ENCODE measurements at places on chromosomes 6 and 20.
A peak's percentile ranks its signal among the peaks of the same experiment; 100 is the strongest.

DNA sequence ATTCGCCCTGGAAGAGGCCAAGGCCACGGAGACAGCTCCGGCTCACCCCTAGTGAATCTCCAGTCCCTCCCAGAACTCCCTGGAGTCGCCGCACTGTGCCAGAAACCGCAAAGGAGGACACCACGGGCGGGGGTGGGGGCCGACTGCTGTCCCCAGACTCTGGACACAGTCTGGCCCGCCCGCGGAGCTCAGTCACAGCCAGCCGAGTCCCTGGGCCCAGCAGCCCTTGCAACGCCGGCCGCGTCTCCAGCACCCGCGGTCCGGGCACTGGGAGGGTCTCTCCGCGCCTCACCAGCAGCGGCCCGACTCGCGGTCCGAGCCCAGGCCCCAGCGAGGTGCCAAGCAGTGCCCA is 518 bp downstream of the PEX6 start:
- DNase-seq, result no peak

DNA sequence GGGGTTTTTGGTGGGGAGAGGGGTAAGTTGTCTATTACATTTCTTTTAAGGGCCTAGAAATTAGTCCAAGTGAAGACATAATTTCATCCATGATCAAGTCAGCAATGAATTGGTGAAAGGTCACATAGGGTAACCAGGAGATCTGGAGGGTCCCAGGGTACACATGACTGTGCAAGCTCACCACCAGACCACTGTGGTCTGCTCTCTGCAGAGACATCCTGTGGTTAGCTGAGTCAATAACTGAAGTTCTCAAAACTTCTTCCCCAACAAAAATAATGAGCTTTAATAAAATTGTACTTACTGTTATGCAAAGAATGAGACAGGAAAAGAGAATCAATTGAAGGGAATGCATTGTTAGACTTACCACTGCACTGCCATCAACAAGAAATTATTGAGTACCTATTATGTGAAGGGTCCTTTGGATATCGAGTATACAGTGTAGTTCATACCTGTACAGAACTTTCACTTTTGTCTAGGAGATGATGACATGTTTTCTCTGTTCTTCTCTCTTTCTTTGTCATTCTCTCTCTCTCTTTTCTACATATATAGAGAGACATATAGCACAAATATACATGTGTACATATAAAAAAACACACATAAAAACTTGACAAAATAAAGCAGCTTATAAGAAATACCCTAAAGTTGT is 209.8 kb downstream of the GJA1 start:
- DNase-seq, result no peak

DNA sequence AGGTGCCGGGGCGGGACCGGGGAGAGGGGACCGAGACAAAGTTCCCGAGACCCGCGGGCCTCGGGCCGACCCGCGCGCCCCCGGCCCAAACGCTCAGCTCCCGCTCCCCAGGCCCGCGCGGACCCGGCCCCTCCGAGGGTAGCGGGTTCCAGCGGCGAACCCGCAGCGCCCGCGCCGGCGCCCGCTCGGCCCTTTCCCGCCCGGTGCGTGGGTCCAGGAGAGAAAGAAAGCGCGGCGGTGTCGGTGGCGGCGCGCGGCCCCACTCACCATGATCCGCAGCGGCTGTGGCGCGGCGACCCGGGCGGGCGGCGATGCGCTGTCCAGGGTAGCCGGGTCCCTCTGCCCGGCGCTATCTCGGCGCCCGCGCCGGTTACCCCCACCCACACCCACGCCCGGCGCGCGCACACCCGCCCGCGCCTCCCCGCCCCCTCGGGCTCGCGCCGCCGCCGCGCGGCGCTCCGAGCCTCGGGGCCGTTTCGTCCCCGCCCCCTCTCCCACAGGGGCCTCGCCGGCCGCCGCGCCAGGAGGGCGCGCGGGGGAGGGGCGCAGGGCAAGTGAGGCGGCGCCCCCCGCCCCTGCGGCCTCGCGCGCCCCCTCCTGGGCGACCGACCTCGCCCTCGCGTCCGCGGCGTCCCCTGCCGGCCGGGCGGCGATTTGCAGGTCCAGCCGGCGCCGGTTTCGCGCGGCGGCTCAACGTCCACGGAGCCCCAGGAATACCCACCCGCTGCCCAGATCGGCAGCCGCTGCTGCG is at the start of gene ELOVL2:
Gene ELOVL2, minus strand, starts transcription at position 345 of the 751 bp plus-strand sequence. Its CDS starts 75 bp downstream, at position 270.
- DNase-seq, result peak; percentile 59

DNA sequence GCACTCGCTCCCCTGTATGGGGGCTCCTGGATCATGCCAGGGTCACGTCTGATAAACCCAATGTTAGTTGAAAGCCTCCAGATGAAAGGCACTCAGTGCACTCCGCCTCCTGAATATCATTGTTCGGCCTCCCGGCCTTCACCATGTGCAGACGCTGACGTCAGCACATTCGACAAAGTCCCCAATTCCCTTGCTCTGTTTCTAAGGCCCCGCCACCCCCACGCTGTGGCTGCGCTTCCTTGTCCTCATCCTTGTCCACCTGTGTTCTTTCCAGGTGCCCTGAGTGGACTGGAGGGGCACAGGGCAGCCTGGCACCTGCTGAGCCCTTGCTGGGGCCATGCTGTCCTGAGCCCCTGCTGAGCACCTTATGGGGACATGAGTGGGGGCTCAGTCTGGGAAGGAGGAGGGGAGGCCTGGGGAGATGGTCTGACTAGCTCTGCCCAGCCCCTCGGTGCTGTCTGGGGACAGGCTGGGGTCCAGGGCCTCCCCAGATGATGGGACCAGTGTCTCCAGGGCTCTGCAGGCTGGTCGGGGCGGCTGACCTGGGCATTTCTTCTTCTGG is 9.8 kb upstream of the BHLHE23 start:
- DNase-seq, result no peak

- DNase-seq, result peak; percentile 39
Observed at GRCh38 chr20:63544241-63544957, 3.1 kb downstream of the SRMS start.

GRCh38 chr20:14009208-14009607 is 13.9 kb downstream of the MACROD2 start:
- no peak for DNase-seq

DNA sequence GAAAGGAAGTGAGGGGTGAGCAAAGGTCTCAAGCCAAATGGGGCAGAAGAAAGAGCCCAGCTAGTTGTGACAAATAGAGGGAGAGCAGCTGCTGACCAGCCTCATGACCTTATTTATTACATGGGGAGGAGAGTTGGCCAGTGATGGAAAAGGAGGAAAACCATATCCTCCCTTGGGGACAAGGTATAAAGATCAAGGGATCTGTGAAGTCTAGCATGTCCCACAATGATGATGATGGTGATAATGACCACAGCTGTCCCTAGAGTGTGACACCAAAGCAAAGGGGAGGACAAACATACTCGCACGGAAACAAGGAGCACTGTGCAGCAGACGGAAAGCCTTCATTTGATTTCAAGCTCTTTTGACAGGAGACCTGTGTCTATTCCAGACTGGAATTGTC is 190.4 kb upstream of the MCHR2 start:
- no peak for DNase-seq

- no peak for DNase-seq
Observed at GRCh38 chr6:162728706-162729105, 932 bp downstream of the PACRG start.

GRCh38 chr6:36335465-36336207 is 1.1 kb downstream of the BNIP5 start:
- no peak for DNase-seq

DNA sequence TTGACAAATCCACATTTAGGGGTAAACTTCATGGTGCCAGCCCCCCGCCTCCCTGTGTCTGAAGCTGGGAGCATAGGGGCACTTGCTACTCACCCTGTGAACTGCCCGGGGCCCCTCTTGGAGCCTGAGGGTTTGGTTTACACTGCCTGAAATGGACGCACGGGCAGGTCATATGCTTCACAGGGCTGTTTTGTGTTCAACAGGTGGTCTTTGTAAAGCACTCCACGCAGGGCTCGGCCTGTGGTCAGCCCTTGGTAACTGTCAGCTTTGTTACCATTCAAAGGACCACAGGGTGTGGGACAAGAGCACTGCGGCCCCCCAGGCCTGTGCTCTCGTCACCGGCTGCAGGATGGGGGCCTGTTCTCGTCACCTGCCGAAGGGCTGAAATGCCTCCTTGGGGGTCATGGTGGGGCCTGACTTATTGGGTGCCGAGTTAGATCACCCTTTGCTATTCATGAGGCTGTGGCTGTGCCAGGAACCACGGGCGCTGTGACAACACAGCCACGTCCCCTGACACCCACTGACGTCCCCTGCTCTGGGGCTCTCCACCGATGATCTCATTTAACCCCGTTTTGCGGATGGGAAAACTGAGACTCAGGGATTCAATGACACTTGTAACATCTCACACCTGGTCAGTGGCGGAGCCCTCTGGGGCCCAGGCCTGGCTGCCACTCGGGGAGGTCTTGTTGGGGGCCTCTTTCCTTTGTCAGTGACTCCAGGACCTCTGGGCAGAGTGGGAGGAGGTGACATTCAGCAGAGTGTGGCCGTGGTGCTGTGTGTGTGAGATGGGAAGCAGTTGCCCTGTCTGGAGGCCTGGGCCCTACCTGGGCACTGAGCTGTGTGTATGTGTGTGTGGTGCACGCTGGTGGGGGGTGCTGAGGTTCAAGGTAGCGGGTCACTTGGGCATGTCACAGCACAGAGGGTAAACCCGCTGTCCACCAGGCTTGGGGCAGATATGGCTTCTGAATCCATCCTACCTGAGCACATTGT is 24.9 kb downstream of the ZBP1 start:
- DNase-seq, result no peak

GRCh38 chr6:15512126-15512525 is 150.7 kb downstream of the DTNBP1 start:
- peak; percentile 41 for DNase-seq

- no peak for DNase-seq
Observed at GRCh38 chr20:24692446-24693200, 223.2 kb downstream of the SYNDIG1 start.

DNA sequence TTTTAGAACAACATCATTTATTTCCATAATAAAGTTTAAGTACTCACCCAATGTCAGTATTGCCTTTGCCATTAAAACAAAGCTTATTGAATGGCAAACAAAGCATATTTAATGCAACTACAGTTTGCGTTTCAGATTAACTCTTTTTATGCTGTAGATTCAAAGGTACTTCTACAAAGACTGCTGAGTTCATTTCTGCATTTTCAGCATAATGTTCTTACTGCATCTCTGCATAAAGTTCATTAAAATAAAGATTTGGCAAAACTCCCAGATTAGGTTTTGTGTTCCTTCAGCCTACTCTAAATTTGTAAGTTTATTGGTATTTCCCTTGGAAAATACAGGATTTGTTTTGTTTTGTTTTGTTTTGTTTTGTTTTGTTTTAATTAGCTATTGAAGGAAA is 359.4 kb downstream of the ADGRB3 start:
- DNase-seq, result no peak

- DNase-seq, result no peak
Observed at GRCh38 chr6:16419636-16420336, 181.4 kb downstream of the GMPR start.

- DNase-seq, result no peak
Observed at GRCh38 chr6:84466511-84466910, 239.1 kb upstream of the CEP162 start.

DNA sequence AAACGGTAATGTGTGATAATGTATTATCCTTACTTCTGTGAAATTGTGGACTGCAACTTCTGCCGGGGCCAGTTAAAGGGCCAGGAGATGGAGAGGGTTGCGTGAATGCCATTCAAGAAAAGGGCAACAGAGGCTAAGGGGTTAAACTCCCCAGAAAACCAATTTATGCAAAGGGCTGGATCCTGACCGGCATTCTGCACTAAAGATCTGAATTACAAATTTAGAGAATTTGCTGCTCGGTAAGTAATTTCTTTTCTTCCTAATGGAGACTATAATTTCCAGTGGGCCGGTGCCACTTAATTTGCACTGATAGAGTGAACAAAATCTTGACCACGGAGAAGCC is 130.1 kb downstream of the BCAS1 start:
- no peak for DNase-seq

DNA sequence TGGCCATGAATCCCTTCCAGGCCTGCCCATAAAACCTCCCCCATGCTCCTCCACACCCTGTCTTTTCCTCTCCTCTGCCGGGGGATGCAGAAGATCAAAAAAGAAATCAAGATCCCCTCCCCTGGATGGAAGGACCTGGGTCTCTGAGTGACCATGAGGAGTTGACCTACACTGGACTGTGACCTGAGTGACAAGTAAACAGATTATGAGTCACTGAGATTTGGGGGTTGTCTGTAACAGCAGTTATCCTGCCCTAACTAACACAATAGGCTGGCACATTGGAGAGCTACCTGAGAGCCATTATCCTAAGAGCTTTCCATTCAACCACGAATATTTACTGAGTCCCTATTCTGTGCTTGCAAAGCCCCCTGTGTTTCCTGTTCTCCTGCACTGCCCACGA is 28.4 kb upstream of the SIRPA start:
- DNase-seq, result peak; percentile 53

DNA sequence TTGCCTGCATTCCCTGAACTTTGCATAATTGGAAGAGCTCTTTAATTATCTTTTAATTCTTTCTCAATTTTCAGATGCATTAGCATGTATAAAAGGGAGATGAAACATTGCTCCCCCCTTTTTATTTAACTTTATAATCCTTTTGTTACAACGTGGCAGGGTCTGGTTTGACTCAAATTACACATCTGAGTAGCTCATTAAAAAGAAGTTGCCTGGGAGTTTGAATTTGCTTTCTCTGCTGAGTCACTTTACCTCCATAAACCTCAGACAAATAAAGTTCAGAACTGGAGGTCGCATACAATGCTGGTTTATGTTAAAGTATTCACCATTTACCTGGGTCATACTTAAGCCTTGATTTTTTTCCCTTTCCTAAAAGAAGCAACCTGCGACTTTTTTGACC is 495.2 kb downstream of the PREX1 start:
- no peak for DNase-seq

GRCh38 chr6:135850882-135851281 is 619 bp upstream of the PDE7B start:
- no peak for DNase-seq

DNA sequence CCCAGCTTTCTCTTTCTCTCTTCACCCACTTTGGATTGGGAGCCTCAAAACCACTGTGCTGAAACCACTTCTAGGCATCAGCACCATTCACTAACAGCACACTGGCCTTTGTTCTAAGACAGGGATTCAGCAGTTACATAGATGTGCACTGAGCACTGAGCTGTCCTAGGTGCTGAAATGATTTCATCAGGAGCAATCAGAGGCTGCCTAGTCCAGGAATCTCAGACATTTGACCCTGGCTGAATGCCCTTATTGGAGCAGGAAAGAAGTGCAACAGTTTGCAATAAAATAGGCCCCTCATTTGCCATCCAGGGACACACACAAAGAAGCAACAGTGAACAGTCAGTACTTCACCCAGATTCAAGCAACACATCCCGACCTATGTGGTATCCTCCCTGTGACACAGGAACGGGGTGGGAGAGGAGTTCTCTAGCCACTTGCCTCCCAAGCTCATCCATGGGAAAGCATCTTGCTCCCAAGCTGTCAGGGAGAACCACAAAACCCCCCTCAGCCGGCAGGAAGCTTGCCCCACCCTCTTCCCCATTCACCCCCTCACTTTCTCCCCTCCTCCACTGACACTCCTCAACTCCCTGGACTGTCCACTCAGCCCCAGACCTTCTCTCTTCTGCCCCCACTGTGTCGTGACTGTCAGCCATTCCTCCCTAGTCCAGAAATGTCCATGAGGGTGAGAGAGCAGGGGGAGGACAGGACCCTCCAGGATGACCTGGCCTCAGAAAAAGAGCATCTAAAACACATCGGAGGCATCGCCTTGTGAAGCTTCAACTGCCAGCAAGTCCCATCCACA is 304.4 kb downstream of the PREX1 start:
- peak; percentile 82 for DNase-seq

- no peak for DNase-seq
Observed at GRCh38 chr20:47304287-47304686, 52.2 kb downstream of the ZMYND8 start.

- DNase-seq, result no peak
Observed at GRCh38 chr6:151811081-151811480, 3.6 kb downstream of the ESR1 start.

GRCh38 chr20:5008759-5009158 is 7.4 kb upstream of the SLC23A2 start:
- no peak for DNase-seq
